Endothelial cell (in vitro differentiated cells): ENCODE measurements at places on chromosomes 4 and X.
A peak's percentile ranks its signal among the peaks of the same experiment; 100 is the strongest.

- no peak for DNase-seq
Measured at GRCh38 chrX:49162620-49163019, at the start of gene MAGIX. MAGIX (plus strand) TSS chrX:49162758; CDS start chrX:49162890, 132 bp downstream.

DNA sequence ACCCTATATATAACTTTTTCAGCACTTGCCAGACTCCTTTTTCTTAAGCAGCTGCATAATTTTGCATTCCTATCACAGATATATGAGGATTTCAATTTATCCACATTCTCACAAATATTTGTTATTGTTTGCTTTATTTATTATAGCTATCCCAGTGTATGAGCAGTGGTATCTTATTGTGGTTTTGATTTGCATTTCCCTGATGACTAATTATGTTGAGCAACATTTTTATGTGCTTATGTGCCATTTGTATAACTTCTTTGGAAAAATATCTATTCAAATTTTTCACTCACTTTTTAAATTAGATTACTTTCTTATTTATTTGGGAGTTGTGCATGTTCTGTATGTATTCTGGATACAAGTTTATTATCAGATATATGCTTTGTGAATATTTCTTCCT, 361.9 kb downstream of the KCTD8 start:
- no peak for DNase-seq

DNA sequence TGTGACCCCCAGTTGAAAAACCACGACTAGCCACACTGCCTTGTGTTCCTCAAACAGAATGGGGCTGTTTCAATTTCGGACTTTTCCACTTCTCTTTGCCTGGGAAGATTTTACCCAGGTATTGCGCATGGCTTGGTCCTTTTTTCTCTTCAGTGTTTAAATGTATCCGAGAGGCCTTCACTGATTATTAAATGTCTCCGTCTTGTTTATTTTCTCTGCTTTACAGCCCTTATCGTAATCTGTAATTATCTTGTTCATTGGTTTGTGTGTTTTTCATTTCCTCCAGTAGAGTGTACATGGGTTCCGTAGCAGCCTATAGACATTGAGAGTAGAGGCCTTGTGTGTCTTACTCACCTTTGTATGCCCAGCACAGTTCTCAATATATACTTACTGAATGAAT, 2.4 kb downstream of the MOSPD2 start:
- DNase-seq, result no peak

DNA sequence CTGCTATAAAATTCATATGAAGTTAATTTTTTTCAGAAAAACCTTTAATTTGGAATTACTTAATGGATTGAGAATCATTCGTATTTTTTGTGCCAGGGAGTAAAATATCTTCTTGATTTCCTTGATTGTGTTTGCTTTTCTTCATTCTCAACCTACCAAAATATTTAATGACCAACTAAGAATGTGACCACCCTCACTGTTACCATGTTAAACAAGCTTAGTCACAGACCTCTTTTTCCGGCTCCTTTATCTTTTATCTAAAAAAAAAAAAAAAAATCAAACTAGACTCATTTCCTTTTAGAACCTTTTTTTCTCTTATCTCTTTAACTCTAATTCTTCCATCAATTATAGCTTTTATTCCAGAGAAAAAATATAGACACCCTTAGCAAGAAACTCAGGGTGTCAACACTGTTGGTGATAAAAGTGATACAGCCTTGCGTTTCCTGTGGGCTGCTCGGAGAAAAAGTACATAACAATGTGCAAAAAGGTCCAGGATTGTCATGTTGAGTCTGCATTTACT, 20.6 kb upstream of the HPGDS start:
- no peak for DNase-seq

GRCh38 chr4:10260777-10261176, 144.2 kb upstream of the WDR1 start:
- no peak for DNase-seq

GRCh38 chr4:10462876-10463275, 5.7 kb upstream of the ZNF518B start:
- DNase-seq, result no peak

DNA sequence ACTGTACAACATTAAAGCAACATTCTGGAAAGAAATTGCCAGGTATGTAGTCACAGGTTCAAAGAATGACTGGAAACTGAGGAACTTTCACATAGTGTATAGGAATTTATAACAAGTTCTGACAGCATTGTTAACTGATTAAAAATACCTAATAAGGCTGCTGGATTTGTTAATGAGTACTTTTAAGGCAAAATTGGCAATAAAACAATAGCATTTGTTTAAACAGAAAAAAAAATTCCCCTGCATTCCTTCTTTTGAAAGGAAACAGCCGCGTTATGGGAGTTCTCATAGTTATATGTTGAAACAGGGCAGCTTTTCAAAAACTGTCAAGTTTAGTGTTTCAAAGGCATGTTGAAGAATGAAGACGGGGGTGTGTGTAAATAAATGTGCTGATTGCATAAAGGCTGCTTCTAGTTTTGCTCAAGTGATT, 282.5 kb upstream of the FAT1 start:
- no peak for DNase-seq

- DNase-seq, result no peak
Measured at GRCh38 chrX:74892561-74892960, 32.7 kb downstream of the NEXMIF start.

DNA sequence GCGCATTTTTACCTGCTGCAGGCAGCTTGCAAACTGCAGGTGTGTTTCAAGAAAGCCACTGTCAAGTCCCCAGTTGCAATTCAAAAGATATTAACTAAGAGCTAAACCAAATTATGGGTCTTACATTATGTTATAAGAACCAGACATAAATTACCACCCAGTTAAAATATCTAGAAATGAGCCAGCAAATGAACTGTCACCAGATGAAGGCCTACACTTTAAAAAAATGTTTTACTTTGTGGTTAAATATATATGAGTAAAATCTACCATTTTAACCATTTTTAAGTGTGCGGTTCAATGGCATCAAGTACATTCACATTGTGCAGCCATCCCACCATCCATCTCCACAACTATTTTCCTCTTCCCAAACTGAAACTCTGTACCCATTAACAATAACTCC, 32.0 kb upstream of the TMEM131L start:
- DNase-seq, result no peak

DNA sequence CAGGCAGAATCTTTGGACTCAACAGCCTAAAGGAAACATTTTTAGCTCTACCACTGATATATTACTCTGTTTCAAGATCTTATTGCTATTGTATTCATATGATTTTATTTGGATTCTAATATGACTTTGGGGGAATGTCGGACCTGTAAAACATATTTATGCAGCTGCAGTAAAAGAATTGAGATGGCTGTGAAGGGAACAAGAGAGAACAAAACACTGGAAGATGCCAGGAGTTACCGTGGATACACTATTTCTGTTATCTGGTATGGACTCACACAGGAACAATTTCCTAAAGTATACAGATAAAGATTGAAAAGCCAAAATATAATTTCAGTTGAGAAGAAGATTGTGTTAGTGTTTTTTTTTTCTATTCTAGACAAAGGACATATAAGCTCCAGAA, 113.0 kb upstream of the DCLK2 start:
- DNase-seq, result no peak

DNA sequence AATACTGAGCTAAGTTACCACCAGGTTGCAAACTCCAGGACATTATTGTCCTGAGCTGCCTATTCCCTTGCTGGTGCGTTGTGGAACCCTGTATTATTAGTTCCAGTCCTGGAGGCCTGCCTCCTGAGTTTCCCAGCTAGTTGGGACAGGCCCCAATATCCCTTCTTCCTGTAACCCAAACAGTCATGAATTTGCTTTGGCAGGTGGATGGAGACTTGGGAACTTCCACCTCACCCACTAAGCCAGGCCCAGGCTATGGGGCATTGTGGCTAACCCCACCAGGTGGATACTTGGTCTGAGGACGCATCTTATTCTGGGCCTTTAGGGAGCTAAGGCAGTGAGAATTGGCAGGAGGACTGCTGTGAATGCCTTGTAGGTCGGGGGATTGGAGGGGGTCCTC, 5.0 kb downstream of the RBM3 start:
- no peak for DNase-seq

DNA sequence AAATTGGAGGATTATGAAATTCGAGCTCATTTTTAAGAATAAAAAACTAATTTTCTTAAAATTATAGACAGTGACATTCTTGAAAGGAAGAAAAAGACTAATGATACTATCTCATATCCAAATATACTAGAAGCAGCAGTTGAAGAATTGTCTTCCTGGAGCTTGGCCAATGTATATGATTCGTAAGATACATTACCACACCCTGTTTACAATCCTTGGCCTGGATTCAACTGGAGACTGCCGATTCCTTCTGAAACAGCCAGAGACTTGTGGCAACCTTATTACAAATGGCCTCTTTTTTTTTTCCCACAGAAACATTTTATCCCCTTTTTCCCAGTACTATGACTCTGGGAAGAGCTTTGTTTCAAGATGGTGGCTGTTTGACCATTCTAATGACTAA, 571.2 kb upstream of the FAT1 start:
- DNase-seq, result no peak

GRCh38 chrX:2954541-2954940, 25.4 kb upstream of the ARSD start:
- no peak for DNase-seq

GRCh38 chrX:136816975-136817374, 36.2 kb upstream of the ARHGEF6 start:
- DNase-seq, result no peak

GRCh38 chr4:4914965-4915845, 55.7 kb downstream of the MSX1 start:
- no peak for DNase-seq

DNA sequence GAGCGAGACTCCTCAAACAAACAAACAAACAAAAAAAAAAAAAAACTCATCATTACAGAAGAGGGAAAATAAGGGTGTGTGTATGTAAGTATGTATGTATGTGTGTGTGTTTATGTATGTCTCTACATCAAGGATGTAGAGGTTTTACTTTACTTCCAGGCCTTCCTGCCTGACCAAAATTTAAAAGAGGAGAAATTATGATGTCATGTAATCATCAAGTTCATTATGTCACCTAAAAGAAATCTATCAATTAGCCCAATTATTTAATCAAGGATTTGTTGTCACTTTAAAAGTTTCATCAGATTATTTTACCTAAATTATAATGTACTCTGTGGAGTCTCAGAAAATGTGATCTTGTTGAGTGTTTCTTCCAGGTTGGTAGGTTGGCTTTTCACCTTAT, 21.6 kb downstream of the GUCY1A1 start:
- no peak for DNase-seq

GRCh38 chrX:131279197-131279596, 9.9 kb downstream of the IGSF1 start:
- no peak for DNase-seq

DNA sequence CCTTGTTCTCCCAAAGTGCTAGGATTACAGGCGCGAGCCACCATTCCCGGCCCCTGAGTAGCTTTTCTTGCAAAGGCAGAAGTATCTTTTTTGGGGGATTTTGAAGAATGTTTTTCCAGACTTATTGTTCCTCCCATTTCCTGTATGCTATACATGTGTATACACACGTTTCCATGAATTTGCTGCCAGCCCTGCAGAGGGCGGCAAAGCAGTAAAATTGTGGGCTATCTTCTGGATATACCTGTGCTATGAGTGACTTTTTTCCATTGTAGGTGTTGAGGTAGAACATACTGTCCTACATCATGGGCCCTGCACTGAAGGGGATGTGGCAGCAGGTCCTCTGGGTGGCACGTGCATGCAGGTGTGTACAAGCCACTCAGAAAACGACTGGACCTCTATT, 16.9 kb upstream of the MED28 start:
- peak; percentile 22 for DNase-seq

- no peak for DNase-seq
Measured at GRCh38 chr4:163167333-163167626, 590 bp upstream of the NAF1 start.

- DNase-seq, result no peak
Measured at GRCh38 chrX:123340696-123341095, 156.6 kb downstream of the GRIA3 start.

DNA sequence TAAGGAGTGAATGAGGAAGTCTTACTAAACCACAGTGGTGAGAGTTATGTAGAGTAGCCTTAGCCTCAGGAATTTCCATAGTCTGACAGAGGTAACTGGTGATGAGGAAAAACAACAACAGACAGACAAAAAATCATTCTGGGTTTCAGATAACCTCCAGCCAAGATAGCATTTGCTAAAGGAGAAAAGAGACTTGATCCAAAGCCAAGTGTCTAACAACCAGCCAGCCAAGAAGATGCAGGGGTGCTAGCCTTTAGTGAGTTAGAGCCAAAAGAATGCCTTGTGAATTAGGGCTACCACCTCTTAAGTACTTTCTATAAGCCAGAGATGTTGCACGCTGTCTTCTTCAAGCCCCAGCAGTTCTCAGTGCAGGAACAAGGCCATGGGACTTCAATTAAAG, 478.0 kb upstream of the CPEB2 start:
- no peak for DNase-seq

GRCh38 chr4:110624398-110624780, 1.5 kb upstream of the PITX2 start:
- DNase-seq, result no peak

GRCh38 chrX:68998716-68999115, 166.5 kb downstream of the PJA1 start:
- DNase-seq, result no peak

GRCh38 chr4:130608121-130608520, 1512.2 kb downstream of the C4orf33 start:
- DNase-seq, result no peak

GRCh38 chrX:155880586-155881157, 473 bp upstream of the VAMP7 start:
- no peak for DNase-seq

DNA sequence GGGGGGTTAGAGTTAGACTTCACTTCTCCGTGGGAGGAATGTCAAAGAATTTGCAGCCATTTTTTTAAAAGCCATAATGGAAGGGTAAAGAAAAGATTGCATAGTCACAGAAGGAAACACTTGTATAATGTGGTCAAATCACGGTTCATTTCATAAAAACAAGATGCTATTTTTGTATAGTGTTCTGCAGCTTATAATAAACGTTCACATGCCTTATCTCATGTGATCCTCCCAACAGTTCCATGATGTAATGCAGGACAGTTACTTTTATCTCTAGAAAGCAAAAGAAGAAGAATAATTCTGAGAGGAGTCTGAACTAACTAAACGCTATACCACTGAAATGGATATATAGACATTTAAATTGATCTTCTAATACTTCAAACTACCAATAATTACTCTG, 71.3 kb upstream of the CAMK2D start:
- no peak for DNase-seq

GRCh38 chr4:91829531-91829930, 474.2 kb upstream of the GRID2 start:
- DNase-seq, result no peak

GRCh38 chr4:6953751-6954380, 44.2 kb downstream of the TBC1D14 start:
- peak; percentile 22 for DNase-seq

GRCh38 chr4:12487000-12487399, 997.1 kb downstream of the RAB28 start:
- DNase-seq, result no peak

GRCh38 chrX:16762579-16762978, 23.7 kb upstream of the TXLNG start:
- DNase-seq, result no peak

GRCh38 chrX:136711147-136711546, 63.2 kb downstream of the CD40LG start:
- peak; percentile 24 for DNase-seq

GRCh38 chr4:113594231-113594556, 167.3 kb downstream of the CAMK2D start:
- DNase-seq, result no peak

- no peak for DNase-seq
Measured at GRCh38 chr4:4555916-4556315, 14.1 kb upstream of the STX18 start.
